Hindlimb muscle (tissue), 1 donor: ENCODE measurements at places on chromosomes 11 and 22.

- DNase-seq, result no peak
Measured at GRCh38 chr11:15821451-15821850, 534.9 kb downstream of the SOX6 start.

GRCh38 chr11:96008161-96008720, 84.3 kb upstream of the MTMR2 start:
- DNase-seq, result no peak

DNA sequence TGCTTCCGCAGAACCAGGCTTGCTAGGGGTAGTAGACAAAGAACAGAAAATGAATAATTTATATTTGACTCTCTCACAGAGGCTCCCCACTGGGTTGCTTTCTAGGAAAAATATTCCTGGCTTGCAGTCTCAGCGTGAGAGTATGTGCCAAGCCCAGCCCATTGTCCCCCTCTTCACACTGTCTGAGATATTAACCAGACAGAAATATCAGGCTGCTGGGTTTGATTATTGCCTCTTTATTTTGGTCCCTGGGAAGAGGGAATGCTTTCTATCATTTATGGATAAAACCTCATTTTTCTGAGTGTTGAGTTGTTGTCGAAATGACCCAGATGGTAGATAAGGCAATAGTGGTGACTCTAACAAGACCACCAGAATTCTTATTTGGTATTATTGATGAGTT, 367.9 kb downstream of the METTL15 start:
- peak; percentile 66 for DNase-seq

DNA sequence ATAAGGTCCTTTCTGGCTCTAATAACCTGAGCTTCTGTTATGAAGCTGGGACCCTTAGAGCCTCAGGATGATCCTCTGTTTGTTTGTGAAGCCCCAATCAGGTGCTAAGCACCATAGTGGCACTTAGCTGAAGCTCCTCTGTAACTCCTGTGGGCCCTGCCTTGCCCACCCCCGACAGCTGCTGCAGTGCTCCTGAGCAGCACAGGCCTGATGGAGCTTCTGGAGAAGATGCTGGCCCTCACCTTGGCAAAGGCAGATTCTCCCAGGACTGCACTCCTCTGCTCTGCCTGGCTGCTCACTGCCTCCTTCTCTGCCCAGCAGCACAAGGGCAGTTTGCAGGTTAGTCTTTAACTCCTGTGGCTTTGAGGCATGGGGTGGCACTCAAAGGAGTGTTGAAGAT, 19.0 kb upstream of the CCDC134 start:
- DNase-seq, result no peak

GRCh38 chr11:115155978-115156377, 348.2 kb downstream of the CADM1 start:
- no peak for DNase-seq

DNA sequence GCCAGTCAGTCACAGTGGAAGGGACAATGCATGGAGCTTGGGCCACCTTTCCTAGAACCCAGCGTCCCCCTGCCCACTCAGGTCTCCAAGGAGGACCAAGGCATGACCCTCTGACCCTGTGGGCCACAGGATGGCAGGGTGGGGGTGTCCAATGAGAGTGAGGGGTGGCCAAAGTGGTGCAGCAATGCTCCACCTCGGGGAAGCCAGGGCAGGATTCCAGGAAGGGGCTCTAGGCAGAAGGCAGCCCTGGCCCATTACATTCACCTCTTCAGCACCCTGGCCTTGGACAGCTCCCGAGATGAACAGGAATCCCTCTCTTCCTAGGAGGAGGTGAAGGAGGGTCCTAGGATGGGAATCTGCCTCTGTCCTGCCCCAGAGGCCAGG, 597.5 kb downstream of the BRD1 start:
- DNase-seq, result no peak

GRCh38 chr11:62728171-62728988, at the start of gene TTC9C:
TTC9C (plus strand) TSS chr11:62728486; CDS start chr11:62728849, 363 bp downstream.
- peak; percentile 91 for DNase-seq

DNA sequence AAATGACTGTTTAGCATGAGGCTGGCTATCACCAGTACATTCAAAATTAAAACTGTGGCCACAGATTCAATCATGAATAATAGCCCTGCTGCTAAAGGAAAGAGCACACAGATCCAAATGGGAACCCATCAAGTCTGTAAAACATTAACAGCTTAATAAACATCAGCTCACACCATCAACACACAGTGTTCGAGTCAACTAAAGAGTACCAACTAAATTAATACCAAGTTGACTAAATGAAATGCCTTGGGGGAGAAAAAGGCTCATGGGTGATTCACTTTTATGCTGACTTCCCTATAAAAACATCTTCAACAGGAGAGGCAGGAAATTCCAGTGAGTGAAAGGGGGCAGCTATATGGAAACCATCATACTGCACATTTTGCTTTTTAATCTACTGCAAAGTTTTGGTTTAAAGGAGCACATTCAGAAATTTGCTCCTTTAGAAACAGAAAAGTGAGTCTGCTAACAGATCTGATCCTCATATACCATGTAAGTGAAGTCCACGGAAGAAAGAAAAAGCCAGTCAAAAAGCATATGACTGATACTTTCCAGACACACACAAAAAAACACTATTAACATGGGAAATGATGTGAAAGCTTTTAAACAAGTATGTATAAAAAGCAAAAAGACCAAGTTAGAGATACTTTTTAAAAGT, 16.3 kb downstream of the LGR4 start:
- no peak for DNase-seq

- DNase-seq, result no peak
Measured at GRCh38 chr11:31764766-31765165, 46.4 kb downstream of the PAX6 start.

DNA sequence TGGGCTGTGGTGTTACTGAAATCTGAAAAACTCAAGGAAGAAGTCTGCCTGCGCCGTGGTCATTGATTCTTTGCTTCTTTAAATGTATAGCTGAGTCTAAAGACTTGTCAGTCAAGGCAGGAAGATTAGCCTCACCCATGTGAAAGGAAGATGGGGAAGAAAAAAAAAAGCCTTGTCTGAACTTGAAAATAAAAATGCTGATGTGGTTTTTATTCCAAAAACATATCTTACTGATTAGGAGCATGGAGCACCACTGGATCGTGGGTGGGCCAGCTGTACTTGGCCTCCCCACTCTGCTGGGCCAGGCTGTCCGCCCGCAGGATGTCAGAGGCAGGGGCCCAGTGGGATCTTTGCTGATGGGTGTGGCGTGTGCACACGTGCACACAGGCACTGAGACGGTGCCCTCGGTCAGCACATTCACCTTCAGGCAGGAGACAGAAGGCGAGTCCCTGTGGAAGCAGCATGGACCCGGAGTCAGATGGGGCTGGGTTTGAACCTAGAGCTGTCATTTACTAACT, 111.9 kb downstream of the WNT7B start:
- no peak for DNase-seq

- DNase-seq, result no peak
Measured at GRCh38 chr22:20196094-20196842, 45.4 kb upstream of the CCDC188 start.

DNA sequence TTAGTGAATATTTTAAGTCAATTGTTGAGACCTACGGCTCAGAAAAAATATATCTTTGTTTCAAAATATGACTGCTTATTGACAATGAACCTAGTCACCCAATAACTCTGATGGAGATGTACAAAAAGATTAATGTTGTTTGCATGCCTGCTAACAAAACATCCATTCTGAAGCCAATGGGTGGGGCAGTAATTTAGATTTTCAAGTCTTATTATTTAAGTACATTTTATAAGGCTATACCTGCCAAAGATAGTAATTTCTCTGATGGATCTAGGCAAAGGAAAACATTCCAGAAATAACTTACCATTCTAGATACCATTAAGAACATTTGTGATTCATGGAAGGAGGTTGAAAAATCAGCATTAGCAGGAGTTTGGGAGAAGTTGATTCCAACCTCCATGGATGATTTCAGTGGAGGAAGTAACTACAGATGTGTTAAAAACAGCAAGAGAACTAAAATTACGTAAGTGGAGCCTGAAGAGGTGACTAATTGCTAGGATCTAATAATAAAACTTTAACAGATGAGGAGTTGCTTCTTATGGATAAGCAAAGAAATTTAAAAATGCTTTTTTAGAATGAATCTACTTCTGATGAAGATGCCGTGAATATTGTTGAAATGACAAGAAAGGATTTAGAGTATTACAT, 26.4 kb upstream of the OR8D2 start:
- no peak for DNase-seq

DNA sequence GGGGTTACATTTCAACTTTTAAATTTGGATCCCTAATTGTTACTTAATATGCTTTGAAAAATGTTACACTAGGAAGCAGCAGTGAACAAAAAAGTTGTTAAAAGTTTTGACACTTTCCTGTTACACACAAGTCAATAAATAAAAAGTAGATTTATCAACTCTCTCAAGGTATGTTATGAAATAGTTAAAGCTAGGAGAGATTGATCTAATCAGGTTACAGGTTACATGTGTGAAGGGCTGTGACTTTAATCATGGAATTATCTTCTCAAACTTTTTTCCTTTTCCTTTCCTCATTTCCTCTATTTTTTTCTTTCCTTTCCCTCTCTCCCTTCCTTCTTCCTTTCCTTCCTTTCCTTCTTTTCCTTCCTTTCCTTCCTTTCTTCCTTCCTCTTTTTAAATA, 77.0 kb upstream of the RAB38 start:
- no peak for DNase-seq

GRCh38 chr11:63999349-64000025, 13.2 kb downstream of the OTUB1 start:
- peak; percentile 43 for DNase-seq

DNA sequence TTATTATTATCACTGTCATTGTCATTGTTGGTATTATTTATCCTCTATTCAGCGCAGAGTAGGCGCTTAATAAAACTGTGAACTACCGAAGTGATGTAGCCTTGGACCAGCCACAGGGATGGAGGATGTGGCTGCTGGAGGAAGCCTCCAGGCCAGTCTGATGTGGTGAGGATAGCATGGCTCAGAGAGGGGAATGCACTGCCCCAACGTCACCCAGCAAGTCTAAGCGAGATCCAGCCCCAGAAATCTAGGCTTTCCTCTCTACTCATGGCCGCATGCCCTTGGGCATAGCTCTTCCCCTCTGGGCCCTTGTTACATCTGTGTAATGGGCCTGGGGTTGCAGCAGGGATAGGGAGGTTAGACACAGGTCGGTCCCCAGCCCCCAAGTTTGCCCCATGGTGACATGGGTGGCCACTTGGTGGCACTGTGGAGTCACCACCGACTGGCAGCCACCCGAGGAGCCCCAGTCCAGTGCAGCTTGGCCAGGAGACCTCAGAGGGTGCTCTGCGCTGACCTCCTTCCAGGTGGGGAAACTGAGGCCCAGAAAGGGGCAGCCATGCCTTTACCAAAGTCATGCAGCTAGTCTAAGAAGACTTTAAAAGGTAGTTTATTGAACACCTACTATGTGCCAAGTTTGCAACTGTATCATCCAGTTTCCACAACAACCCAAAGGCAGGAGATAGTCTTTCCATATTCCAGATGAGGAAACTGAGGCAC, 395.7 kb downstream of the MN1 start:
- DNase-seq, result no peak

DNA sequence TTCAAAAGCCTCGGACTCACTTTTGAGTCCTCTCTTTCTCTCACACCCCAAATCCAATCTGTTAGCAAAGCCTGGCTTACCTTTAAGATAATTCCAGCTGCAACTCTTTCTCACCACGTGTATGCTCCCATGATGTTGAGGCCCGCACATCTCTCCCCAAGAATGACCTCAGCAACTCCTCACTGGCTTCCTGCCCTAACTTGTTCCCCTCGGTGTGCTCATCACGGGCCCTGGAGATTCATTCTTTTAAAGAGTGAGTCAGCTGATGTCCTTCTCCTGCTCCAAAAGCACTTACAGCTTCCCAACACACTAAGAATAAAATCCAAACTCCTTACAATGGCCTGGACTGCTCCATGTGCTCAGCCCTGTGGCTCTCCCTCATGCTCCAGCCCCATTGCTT, 1041.3 kb downstream of the OPCML start:
- DNase-seq, result peak; percentile 40

GRCh38 chr11:1153951-1154493, 3.7 kb upstream of the MUC5AC start:
- no peak for DNase-seq

- no peak for DNase-seq
Measured at GRCh38 chr11:14315130-14315529, 43.9 kb downstream of the RRAS2 start.

GRCh38 chr11:115939731-115940421, 435.7 kb upstream of the CADM1 start:
- no peak for DNase-seq

DNA sequence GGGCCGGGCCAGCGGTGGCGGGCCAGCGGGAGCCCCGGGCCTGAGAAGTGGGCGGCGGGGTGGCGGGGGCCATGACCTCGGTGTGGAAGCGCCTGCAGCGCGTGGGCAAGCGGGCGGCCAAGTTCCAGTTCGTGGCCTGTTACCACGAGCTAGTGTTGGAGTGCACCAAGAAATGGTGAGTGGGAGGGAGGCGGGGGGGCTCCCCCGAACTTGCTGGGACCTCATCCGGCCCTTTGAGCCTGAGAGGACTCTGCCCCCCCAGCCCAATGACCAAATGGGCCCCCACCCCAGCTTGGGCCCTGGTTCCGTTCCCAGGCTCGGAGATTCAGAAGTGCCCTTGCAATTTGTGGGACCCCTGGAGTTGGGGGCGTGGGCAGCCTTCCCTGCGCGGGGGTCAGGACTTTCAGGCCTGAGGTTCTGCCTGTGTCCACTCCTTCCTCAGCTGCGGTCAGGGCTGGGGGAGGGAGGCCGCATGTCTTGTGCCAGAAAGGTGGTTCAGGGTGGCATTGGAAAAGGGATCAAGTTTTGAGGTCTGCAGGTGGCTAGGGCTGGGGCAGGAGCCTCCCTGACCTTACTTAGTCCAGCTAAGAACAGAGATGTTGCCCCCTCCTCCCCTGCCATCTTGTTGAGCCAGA, 496 bp downstream of the EHBP1L1 start:
- DNase-seq, result no peak

- peak; percentile 13 for DNase-seq
Measured at GRCh38 chr22:45670981-45671782, 452 bp upstream of the ATXN10 start.

GRCh38 chr11:23573429-23573828, 713.2 kb upstream of the CCDC179 start:
- DNase-seq, result no peak

DNA sequence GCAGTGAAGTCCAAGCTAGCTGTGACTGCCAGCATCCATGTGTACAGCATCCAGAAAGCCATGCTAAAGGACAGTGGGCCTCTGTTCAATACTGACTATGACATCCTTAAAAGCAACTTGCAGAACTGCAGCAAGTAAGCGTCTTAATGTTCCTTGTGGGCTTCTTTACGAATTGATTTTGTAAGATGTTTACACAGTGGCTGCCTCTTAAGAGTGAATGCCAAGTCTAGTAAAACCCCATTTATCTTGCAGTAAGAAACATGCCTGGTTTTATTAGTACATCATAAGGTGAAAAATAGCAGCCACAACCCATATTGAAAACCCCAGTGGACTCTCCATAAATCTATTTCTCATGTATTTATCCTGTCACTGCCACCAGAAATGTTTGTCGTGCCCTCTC, 20.5 kb downstream of the POLD3 start:
- DNase-seq, result no peak
